HEK293T (cell line): ENCODE measurements at places on chromosomes 5 and 9.

- no peak for DNase-seq
Observed at GRCh38 chr9:71984403-71984802, 73.0 kb downstream of the C9orf85 start.

DNA sequence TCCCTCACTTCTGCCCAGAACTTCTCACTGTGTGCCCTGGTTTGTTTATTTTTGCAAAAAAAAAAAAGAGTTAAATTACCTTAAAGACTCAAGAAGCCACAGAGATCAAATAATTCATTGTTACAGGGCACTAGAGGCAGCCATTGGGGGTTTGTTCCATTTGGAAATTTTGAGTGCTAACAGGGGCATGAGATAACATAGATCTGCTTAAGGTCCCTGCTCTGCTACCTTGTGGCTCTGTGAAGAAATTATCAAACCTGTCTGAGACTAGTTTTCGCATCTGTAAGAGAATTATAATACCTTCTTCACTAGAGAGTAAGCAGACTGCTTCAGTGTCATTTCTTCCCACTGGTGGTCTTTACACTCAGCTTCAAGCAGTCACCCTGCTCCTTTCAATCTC, 394 bp downstream of the TLR4 start:
- DNase-seq: no peak

DNA sequence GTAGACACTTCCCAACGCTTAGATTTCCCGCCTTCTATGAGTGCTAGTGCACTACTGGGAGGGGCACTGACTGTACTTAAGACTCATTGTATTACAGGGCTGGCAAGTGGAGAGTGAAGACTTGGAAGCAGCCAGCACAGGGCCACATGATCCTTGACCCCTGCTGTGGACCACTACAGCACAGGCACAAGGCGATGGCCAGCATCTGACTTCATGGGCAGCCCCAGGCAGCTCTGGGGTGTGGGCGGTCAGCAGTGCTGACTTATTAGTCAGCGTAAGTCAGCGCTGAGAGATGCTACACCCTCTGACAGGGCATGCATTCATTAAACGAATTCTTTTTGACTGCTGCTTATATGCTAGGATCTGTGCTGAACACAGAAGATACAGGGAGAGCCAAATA, 9.3 kb downstream of the SLC46A2 start:
- no peak for DNase-seq

- DNase-seq: no peak
Observed at GRCh38 chr9:73182928-73183327, 31.3 kb downstream of the ANXA1 start.

- DNase-seq: no peak
Observed at GRCh38 chr9:126838055-126838811, 22.2 kb upstream of the ZBTB34 start.

- DNase-seq: no peak
Observed at GRCh38 chr5:128532127-128532526, 5.9 kb downstream of the FBN2 start.

- no peak for DNase-seq
Observed at GRCh38 chr5:144352330-144352729, 181.7 kb downstream of the KCTD16 start.

- no peak for DNase-seq
Observed at GRCh38 chr9:37406603-37407401, 15.7 kb upstream of the GRHPR start.

GRCh38 chr5:12269164-12269563, 364.9 kb upstream of the CTNND2 start:
- DNase-seq: no peak

DNA sequence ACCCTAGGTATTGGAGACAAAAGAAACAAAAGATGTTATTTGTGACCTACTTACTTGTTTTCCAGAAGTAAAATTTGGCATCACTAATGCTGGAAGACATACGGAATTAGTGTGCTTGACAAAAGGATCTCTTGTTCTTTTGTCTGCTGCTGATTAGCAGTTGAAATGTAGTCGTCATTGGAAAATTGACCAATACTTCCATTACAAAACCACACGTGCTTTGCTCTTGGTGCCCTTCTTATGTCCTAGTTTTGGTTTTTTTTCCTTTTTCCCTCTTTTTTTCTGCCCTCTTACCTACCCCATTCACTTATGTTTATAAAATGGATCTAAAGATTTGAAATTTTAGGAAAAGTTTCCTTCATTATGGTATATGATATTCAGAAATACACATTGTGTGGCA, 197.4 kb downstream of the FER start:
- DNase-seq: no peak

- no peak for DNase-seq
Observed at GRCh38 chr9:96122751-96123150, 179.2 kb downstream of the HSD17B3 start.

GRCh38 chr9:126569036-126569435, 44.7 kb upstream of the LMX1B start:
- DNase-seq: no peak

DNA sequence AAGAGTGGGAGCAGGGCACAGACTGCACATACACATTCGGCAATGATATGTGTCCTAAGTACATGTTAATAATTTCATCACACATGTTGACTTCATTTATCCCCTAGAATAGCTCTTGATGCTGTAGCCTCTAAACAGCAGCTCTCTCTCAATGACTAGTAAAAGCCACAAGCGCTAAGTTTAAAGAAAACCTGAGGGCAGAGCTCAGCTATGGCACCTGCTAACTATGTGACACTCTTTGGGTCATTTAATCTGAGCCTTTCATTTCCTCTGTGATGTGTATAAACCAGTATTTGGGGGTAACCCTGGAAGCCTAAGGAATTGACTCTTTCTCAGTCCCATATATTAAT, 140.6 kb upstream of the MOCS2 start:
- no peak for DNase-seq

- DNase-seq: no peak
Observed at GRCh38 chr5:51895834-51896233, 512.6 kb downstream of the ISL1 start.

DNA sequence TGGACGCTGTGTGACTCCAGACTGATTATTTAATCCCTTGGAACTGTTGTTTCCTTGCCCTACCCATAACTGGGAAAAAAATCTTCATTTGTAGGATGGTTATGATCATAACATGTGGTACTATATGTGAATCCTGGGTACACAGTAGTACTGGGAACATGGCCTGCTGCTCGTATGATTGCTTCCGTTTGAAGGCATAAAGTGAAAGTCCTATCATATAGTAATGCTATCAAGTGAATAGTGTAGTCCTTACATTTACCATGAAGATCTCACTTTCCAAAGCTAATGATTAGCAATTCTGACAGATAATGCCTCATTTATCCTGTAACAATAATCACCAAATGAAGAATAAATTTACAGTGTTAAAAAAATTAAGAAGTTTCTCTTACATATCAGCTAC, 53.2 kb downstream of the MEF2C start:
- no peak for DNase-seq

- DNase-seq: no peak
Observed at GRCh38 chr9:109775516-109775915, 4.5 kb upstream of the PALM2AKAP2 start.

DNA sequence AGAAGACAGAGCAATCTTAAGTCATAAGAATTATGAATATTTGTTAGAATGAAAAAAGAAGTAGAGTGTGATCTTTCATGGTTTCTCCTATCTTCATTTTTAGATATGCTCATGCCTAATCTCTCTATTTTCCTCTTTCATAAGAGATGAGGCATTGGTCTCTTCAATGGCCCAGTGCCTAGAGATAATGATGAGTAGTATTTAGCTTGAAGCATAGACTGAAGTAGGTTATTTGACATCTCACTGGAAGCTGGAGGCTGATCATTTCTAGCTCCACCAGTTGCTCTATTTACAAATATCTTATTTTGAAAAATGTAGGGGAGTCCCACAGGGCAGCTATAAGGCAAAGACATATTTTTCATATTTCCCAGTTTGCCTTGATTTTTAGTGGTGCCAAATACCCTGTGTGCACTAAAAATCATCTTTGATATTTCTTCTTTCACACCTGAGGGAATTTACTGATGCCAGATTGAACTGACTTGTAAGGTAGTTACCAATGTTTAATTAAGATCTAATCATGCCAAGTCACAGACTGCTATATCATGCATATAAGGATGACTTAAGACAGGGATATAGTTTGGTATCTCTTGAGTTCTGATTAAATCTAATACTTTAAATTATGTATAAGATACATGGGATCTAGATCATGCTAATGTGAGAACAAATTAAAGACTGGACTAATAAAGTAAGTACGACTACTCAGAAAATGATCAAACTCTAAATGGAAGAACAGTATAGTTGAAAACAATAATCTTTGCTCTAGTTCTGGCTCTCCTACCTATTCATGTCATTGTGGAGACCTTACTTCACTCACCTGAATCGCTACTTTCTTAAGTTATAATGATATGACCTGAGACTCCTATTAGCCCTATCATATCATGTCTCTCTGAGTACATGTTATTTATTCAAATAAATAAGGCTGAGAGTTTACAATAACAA, 108.2 kb upstream of the IFNE start:
- no peak for DNase-seq

DNA sequence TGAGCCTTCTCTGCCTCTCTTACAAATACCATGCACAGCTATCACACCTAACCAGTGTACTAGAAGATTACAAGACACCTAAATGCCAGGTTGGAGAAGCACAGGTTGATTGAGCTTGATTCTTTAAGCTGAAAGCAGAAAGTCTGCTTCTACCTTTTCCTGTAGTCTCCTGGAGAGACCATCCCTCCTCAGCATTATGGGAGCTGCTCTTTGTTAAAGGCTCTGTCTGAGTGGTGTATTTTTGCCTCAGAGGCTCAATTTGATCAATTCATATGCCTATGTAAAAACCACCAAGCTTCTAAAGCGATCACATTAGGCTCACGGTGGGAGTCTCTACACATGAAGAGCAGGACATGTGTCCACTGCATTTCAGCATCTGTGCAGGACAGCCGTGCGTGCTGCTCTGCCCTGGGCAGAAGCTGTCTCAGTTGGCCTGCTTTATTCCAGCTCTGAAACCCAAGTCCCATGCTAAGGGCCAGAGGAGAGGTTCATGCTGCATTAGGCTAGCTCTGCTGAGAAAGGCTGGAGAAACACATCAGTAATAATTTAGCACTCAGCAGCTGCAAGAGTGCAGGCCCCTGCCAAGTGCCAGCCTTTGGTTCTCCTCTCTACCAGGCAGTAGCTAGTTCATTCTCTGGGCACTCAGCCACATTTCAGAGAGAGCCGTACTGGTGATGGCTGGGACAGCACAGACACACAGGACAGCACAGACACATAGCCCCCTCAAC, 41.7 kb downstream of the TMEM167A start:
- no peak for DNase-seq

DNA sequence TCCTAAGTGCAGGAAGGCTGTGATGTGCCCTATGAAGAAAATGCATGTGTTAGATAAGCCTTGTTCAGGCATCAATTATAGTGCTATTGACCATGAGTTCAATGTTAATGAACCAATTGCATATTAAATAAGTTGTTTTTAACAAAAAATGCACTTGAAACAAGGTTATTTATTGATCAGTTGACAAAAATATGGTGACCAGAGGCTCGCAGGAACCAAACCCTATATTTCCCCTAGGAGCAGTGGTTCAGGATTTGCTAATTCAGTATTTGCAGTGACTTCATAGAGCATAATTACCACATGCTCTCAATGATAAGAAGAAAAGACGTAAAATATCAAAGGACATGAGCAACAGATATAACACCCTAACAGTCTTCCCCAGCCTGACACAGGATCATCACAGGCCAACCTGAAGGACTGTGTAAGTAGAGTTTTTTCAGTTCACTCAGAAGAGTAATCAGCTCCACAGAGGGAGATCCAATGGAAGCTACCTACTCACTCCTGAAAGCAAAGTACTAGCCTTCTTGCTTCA, 92.3 kb downstream of the SEMA5A start:
- DNase-seq: no peak

DNA sequence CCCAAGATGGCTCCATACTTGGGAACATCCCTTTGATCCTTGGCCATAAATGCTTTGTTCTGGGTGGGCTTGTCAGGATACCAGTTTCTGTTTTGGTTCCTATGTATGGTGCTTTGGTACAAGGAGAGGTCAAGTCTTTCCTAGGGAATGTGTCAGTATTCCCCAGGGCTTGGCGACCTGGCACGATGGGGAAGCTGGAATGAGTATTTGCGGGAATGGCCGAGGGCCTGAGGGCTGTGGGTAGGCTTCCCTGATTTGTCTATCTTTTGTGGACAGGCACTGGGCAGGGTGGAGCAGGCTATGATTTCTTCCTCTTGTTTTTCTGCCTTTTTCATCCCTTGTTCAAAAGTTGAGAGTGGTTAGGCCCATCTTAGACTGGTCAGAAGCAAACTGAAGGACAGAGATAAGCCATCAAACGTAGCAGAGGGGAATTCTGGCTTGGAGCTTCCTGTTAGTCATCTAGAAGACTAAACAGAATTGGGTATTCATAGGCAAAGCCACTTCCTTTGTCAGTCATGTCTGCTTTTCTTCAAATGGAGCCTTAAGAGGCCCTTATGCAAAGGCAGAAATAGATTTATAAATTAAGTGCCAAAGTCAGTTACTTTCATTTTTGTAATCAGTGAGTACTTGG, 13.7 kb downstream of the DOCK2 start:
- no peak for DNase-seq

DNA sequence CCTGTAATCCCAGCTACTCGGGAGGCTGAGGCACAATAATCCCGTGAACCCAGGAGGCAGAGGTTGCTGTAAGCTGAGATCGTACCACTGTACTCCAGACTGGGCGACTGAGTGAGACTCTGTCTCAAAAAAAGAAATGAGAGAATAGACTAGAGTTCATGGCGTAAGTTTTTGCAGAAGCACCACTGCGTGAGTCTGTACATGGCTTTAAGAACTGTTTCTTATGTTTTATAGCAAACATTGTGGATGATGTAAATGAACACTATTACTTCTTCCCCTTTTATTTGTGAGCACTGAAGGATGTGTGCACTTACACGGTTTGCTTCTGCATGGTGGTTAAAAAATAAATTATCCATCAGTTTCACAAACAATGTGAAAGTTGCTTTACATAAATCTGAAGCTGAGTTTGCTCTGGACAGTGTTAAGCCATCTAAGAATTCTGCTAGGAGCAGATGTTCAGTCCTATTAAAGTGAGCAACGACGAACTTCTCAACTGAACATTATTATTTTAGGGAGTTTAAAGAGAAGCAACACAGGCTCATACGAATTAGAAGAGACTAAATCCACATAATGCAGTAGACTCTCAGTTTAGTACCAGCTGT, 52.5 kb downstream of the ZFAND5 start:
- DNase-seq: no peak

DNA sequence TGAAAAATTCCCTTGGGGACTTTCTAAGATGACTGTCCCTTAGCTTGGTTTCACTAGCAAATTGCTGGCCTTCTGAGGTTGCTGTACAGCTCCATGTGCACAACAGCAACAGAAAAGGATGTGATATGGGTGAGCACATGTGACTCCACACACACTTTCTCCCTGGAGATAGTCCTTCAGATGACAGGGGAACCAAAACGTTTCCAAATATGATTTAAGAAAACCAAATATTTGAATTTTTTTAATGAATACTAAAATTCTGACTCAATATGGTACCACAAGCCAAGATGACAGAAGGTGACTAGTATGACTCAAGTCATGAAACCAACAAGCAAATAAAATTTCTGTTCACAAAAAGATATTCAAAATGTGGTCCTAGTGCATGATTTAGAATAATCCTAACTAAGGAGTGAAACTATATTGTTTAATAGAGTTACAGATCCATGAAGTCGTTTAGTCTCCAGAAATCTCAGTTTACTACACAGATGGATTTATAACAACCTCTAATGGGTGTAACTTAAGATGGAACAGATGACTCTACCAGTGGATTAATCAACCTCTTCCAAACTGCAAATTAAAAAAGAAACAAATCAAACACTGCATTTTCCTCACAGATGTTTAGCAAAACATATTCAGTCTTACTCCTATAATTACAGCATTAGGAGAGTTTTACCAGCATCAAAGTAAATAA, 144.8 kb upstream of the PIK3R1 start:
- no peak for DNase-seq
